ENCODE measurements at places on chromosomes 1 and 21.
A peak's percentile ranks its signal among the peaks of the same experiment; 100 is the strongest.

DNA sequence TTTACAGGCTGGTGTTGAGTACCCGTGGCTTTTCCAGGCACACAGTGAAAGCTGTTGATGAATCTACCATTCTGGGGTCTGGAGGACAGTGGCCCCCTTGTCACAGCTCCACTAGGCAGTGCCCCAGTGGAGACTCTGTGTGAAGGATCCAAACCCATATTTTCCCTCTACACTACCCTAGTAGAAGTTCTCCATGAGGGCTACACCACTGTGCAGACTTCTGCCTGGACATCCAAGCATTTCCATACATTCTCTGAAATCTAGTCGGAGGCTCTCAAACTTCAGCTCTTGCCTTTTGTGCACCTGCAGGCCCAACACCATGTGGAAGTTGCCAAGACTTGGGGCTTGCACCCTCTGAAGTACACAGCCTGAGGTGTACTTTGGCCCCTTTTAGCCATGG is 227.8 kb downstream of the BACH1 start:
- no peak for DNase-seq

DNA sequence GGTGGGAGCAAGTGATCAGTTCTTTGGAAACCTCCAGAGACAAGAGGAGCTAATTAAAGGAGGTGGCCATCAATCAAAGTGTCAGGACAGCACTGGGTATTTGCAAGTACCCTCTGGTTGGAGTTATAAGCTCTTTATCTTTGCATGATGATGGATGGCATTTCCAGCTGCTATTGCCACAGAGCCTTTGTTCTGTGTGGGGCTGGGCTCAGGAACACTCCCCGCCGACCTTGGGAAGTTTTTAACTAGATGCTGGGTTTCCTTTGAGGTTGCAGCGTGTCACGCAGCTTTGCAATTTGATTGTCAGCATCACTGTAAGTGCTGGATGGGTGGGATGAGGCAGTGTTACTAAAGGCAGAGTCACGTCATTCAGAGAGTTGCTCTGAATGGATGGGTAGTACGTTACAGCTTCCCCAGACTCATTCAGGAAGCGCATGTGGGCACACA is 68.9 kb downstream of the CNIH3 start:
- DNase-seq: no peak

DNA sequence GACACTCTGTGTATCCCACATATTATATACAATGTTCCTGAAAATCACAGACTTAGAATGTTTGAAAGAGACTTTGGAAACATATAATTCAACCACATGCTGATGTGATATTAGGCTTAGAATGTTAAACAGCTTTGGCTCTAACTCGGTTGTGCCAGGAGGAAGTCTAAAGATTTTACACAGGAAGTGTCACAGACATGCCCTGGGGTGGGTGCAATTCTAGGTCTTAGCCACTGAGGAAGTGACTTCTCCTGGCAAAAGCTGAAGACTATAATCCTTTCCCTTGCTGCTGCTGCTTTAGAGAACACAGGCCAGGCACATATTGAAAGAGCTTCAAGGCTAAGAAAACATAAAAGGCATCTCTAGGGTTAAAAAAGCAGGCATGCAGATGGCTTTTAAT is 51.0 kb downstream of the RPL5 start:
- no peak for DNase-seq

- no peak for DNase-seq
These were observed 77.4 kb downstream of the DESI2 start for GRCh38 chr1:244730153-244730933.

GRCh38 chr1:111705841-111706240 is 33.4 kb downstream of the INKA2 start:
- DNase-seq: no peak

GRCh38 chr1:235881930-235882700 is 15.4 kb upstream of the LYST start:
- no peak for DNase-seq

GRCh38 chr1:117573386-117574023 is 32.3 kb upstream of the TENT5C start:
- DNase-seq: no peak

GRCh38 chr1:218049641-218050040 is 235.5 kb upstream of the RRP15 start:
- no peak for DNase-seq

GRCh38 chr1:180231506-180231921 is 1.4 kb downstream of the LHX4 start:
- no peak for DNase-seq

- DNase-seq: no peak
These were observed 8.4 kb downstream of the KCNN3 start for GRCh38 chr1:154861607-154862094.

- DNase-seq: no peak
These were observed 49.1 kb upstream of the CCDC27 start for GRCh38 chr1:3702990-3703728.

DNA sequence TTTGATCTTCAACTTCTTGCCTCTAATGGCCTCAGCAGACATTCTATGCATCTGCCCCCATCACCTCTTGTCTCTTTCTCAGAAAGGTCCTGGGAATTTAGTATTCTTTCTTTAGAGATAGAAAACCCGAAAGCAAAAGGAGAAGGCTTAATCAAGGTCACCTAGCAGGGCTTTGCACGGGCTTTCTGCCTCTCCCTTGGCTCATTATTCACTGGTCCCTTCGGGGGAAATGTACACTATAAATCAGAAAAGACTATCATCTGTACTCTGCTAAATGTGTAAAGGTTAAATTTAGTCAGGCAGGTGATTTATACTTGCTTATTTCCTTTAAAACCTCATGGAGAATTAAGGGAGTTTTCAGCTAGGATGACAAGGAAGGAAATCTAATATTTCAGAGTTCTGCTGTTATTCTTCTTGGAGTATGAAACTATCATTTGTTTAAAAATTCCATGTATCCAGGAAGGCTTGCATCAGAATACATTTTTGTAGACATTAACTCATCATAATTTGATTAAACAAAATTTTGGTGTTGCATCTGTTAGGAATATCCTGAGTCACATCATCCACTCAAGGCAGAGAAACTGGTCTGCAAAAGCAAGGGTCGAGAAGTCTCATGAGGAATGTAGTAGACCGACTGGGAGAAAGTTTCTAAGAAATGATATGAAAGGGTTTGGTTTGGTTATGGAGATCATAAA is 124.6 kb downstream of the GABPA start:
- DNase-seq: no peak

DNA sequence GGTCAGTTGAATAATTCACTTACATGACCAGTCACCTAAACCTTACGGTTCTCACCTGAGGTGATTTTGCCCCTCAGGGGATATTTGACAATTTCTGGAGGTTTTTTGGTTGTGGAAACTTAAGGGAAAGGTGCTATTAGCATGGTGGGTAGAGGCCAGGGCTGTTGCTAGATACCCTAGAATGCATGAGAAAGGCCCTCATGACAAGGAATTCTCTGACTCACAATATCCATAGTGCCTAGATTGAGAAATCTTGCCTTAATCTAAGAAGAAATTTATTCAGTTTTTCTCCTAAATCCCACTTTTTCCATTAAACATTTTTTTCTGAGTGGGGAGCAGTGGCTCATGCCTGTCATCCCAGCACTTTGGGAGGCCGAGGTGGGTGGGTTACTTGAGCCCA is 119.7 kb downstream of the TGFB2 start:
- no peak for DNase-seq

DNA sequence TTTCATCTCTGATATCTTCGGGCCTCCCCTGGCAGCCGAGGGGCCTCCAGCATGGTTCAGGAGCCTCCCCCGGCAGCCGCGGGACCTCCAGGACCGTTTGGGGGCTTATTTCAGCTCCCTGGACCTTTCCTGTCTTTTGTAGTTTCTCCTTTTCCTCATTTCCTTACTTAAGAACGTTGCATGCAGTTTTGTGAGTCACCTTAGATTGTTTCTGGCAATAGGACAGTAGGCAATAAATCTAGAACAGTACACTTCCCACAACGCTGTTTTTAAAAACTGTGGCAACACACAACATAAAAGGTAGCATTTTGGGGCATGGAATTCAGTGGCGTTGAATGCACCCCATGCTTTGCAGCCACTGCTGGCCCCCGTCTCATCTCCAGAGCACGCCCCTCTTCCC is 24.4 kb downstream of the FAAP20 start:
- DNase-seq: no peak

- peak; percentile 46 for DNase-seq
These were observed 1.8 kb upstream of the CYB5R1 start for GRCh38 chr1:202968895-202969295.

GRCh38 chr1:67134695-67135094 is at the start of gene C1orf141:
Gene C1orf141 (minus strand): TSS chr1:67134970. CDS start chr1:67127240, 7,730 bp downstream.
- DNase-seq: no peak

GRCh38 chr1:8689431-8690252 is 127.8 kb downstream of the RERE start:
- no peak for DNase-seq

DNA sequence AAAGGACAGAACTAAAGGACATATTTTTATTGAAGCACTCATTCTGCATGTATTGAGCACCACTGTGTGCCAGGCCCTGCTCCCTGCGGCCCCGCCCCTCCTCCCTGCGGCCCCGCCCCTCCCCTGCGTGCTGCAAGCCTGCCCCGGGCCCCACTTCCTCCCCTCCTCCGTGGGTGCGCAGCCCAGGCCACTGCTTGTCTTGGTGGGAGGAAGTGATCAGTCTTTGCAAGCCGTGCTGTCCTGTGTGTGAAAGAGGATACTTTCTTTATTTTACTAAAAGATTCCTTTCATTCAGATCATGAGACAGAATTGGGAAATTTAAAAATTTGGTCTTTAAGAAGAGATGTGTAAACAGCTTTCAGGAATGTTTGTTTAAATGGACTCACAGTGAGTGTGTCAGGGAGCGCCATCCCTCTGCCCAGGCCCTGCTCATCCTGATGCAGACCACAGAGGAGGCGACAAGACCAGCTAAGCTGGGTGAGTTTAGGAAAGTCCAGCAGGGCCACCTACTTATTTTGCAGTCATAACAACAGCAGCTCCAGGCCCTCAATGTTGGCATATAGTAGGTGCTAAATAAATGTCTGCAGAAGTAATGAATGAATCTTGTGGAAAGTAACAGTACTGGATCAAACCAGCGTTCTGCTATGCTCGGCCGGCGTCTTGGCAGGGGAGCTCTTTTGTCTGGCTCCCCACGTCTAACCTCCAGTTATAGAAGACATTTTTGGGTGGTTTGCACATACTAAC is 88.3 kb upstream of the SELENON start:
- no peak for DNase-seq

DNA sequence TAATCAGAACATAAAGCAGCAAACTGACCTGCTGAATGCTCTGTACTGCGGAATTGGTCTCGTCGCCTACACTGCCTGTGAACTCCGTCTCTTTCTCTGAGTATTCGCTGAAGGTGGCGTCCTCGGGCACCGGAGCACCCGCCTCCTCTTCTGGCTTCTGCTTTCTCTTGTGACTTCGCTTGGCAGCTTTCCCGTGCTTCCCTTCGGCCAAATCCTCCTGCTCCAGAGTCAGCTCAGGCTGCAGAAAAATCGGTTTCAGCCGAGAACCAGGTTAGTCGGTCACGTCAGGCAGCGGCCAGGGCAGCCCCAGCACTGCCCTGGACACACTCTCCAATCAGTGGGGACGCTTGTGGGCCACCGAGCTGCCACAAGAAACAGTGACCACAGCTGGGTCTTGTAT is 35.8 kb upstream of the RIPK4 start:
- DNase-seq: no peak

GRCh38 chr1:19955534-19956170 is 23.8 kb downstream of the PLA2G2A start:
- DNase-seq: no peak

DNA sequence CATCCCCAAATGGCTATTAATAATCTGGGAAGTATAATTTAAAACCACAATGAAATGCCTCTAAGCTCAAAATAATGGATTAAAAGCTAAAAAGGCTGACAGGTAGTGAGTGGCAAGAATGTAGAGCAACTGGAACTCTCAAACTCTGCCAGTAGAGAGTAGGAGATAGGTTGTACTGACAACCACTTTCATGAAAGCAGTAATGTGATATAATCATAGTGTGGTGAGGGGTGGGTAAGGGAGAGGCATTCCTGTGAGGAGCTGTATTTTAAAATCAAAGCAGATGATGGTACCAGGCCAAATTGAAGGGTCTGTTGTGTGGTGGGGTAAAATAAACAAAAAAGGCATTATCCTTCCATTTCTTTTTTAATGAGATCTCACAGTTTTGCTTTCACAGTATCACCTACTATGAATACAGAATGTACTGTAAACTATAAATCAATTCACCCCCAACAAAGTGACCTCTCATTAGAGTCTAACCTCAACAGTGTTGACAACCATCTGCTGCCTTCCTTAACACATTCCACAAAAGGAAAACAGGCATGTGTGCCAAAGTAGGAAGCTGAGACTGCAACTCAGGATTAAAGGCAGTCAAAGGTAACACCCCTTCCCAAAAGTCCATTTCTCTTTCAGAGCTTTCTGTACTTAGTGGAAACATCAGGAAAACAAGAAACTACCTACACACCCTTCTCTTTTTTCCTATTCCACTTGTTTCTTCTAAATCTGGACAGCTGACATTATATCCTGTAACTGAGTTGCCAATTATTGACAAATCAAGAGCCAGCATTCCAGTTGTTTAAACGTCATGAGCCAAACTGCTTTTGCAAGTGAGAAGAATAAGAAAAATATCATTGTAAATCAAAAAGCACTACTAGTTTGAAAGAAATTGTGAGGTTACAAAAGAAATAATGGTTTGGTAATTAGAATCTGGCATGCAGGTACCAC is 130.8 kb downstream of the FAF1 start:
- DNase-seq: no peak

DNA sequence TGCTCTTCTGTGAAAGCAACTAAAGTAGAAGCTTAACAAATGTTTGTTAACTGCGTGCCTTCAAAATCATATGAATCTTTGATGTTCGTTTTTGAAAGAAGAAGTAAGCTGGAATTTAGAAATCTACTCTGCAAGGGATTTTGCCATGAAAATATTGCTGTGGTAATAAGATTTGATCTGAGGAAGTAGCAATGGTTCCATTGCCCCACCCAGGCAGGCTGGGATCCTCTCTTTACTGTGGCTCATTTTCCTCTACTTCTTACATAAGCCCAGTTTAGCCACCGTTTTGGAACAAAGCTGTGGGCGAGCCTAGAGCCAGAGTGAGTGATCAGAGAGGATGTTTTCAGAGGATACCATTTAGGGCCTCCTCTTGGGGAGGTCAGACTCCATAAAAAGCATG is 20.3 kb upstream of the PTGFRN start:
- no peak for DNase-seq

GRCh38 chr1:46585312-46585938 is 18.6 kb downstream of the MKNK1 start:
- DNase-seq: no peak

- DNase-seq: no peak
These were observed 13.0 kb upstream of the ZNF692 start for GRCh38 chr1:248871837-248872401.

GRCh38 chr1:25701030-25701785 is 84.6 kb downstream of the MAN1C1 start:
- no peak for DNase-seq

- DNase-seq: no peak
These were observed 56.0 kb upstream of the CASZ1 start for GRCh38 chr1:10852486-10852885.

GRCh38 chr1:64004451-64005025 is 198.9 kb upstream of the UBE2U start:
- no peak for DNase-seq
